ENCODE measurements at places on chromosomes 12 and 14.

DNA sequence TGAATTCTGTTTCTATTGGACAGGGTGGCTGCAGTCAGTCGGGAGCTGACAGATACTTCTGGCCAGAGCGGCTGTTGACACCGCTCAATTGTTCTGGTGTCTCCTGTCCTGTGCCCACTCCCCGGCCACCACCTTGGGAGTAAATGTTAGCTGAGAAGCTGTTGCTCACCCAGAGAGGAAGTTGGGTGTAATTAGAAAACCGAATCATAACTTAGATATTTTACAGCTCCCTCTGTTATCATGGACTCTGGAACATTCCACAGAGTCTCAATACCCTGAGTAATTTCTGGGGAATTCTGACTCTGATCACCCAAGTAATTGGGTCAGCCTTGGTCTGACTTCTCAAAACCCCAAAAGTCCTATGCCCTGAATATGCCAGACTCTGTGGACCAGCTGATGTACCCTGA, 58.3 kb upstream of the RFLNA start:
- DNase-seq = peak; percentile 96

DNA sequence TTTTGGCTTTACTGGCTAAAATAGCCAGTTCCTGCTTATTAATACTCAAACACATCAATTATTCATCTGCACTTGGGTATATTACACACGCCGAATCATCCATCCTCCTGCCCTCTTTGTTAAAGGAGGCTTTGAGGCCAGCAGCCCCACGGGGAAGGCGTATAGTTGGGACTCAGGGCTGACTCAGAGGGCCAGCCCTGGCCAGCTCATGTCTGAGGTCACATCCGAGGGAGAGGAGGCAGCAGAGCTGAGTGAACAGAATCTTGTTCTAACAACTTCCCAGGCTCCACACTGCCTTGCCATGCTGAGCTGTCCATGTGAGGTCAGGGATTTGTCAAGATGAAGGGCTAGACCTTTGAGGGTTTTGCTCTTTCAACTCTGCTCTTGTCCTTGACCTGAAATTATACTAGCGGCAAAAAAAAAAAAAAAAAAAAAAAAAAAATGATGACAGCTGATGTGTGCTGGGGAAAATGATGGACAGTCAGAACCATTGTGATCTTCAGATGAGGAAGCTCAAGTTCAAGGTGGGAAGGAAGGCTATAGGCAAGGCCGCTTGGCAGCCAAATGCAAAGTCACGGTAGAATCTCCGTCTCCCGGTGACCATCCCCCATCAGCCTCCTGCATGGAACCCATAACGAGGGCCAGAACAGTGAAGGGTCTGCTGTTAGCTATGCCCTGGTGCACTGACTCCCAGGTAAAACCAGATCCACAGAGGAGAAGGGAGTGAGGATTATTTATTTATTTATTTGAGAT, 12.5 kb upstream of the MARK3 start:
- DNase-seq = peak; percentile 87

DNA sequence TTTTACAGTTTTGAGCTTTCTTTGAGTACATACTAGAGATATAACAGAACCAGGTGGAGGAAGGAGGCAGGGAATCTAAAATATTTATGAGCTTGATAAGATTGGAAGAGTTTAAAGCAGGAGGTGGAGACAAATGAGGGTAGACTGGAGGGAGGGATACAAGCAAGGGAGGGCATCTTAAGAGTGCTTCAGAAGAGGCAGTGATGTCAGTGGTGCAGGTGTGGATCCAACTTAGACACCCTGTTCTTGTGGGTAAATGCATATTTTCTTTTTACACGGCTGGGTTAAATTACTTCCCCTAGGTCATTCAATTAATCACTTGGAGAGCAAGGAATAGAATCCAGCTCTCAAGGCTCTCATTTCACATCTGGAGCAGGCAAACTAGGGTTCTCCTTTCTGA, 146.1 kb upstream of the LRIG3 start:
- peak; percentile 91 for DNase-seq

DNA sequence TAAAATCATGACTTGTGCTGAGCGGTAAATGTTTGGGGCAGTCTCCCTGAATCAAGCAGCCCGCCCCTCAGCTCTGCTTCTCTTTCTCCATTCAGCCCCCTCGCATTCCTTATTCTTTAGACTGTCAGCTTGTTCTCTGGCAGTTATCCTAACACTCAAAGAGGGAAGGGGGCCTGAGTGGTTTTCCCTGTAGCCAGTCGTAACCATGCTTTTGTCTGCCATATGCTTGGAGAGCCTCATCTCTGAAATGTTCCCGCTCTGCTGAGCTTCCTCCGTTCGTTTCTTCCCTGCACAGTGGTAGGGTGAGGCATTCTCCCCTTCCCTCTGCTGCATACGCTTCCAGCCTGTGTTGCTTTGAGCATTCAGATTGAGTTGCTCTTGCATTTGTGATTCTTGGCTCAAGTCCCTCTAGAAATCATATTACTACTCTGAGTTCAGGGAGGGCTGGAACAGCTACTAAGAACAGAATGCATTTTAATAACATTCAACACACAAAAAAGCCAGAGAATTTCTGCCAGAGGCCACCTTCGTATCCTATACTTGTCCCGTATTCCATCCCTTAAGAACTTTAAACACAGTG, 119.7 kb downstream of the FBXL14 start:
- DNase-seq = peak; percentile 93

GRCh38 chr14:102430212-102430908, 67.6 kb downstream of the TECPR2 start:
- DNase-seq = no peak

GRCh38 chr14:74908861-74909341, 14.2 kb downstream of the RPS6KL1 start:
- DNase-seq = no peak

- no peak for DNase-seq
These were observed 75.8 kb upstream of the HOXC13 start for GRCh38 chr12:53862831-53863230.

DNA sequence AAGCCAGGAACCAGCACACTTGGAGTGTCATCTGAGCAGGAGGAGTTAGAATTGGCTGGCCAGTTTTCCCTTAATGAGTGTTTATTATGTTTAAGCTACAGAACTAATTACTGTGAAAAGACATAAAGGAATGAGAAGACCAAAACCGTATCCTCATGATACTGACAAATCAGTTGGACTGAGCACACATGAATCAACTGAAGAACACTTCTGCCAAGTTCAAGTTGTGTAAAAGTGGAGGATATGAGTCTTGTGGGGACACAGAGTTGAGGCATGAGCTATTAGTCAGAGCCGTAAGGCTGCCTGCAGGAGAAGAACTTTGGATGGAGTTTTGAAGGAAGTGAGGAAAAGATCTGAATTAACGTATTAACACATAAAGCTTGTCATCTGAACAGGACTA, 43.1 kb downstream of the HMGA2 start:
- DNase-seq = peak; percentile 96

DNA sequence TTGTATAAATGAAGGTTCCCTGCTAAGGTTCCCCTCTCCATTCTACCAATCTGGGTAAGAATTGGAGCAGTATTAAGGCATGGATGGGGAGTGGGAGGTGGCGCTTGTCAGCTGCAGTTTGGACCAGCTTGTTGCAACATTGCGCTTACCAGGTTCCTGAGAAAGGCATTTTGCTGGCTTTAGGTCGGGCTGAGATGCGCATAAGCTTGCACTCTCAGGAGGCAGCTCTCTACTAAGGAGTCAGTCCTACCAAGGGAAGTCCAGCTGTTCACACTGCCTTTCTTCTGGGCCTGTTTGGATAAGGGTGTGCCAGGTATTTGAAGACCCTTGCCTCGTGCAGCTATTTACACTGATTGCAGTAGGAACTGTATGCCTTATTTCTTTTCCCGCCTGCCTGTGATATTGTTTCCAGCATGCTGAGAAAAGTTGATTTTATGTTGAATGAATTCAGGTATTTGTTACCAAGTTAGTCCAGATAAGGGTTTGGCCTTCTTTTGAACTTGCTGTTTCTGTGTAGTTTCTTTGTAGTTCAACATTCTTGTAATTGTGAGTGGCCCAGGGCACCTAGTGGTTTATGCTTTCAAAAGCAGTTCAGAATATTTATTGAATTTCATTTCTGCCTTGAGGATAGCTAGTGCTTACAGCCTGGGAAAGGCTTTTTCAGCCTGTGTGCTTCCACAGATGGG, 2.6 kb downstream of the MLEC start:
- DNase-seq = peak; percentile 20

GRCh38 chr14:105865904-105866840, 339.8 kb downstream of the TMEM121 start:
- DNase-seq = no peak

- no peak for DNase-seq
These were observed 1.4 kb upstream of the RDH11 start for GRCh38 chr14:67697006-67697405.

- peak; percentile 33 for DNase-seq
These were observed at the start of gene CPM for GRCh38 chr12:68932961-68933893. Gene CPM, minus strand, starts transcription at chr12:68933171. Its CDS starts 334 bp downstream, at chr12:68932837.

- no peak for DNase-seq
These were observed 485 bp downstream of the PELI2 start for GRCh38 chr14:56118611-56119181.

DNA sequence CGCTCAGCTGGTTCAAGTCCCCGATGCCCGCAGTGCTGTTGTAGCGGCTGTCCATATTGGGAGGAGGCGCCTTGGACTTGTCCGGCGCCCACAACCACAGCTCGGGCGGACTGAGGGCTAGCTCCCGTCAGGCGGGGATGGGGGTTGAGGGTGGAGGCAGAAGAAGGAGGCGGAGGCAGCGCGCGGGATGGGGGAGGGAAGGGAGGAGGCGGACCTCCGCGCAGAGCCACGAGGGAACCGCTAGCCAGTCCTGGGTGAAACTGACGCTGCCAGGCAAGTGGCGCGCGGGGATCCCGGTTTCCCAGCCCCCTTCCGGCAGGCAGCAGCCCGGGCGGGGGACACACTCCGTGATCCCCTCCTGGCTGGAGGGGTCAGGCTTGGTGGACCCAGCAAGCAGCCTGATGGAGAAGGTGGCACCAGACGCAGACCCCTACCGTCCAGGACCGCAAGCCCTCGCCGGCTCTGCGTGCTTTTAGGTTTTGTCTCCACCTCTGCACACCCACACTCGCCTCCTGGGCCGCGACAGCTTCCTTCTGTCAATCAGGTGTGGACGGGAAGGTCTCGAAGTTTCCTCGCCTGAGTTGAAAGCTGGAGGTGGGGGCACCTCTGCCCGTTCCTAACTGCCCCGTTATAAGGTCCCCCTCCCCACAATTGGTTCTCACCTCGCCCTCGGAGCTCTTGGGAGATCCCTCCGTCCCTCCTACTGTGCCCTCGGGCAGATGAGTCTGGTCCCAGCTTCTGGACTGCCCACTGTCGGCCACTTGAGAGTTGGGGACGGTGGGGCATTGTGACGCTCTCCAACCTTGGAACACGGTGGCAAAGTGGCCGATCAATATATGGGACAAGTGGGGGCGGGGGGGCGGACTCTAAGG, at the start of gene CPNE8:
CPNE8 (minus strand) TSS at position 112 of the 872 bp plus-strand sequence; CDS start at position 55, 57 bp downstream.
- peak; percentile 68 for DNase-seq

DNA sequence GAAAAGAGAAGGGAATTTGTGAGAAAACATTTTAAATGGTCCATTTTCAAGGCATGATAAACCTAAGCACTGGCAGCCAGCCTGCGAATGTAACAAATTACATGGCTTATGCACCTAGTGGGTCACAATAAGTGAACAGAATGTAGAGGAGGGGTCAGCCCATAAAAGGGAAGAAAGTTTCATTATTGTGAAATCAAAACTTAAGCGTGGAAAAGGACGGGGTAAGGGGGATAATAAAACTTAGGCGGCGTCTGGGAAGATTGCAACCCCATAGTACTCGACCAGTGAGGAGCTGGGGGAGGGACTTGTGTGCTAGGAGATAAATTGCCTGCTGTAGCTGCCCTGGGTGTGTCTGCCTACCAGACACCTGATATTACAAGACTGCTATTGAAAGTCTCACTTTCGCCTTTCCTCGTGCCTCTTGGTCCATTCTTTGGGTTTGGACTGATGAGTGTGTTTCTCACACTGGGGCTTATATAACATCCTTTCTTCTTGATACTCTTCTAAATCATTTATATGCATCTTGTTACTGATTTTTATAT, 40.6 kb downstream of the ZDHHC17 start:
- no peak for DNase-seq

GRCh38 chr12:108379823-108380222, 40.7 kb upstream of the CMKLR1 start:
- no peak for DNase-seq

DNA sequence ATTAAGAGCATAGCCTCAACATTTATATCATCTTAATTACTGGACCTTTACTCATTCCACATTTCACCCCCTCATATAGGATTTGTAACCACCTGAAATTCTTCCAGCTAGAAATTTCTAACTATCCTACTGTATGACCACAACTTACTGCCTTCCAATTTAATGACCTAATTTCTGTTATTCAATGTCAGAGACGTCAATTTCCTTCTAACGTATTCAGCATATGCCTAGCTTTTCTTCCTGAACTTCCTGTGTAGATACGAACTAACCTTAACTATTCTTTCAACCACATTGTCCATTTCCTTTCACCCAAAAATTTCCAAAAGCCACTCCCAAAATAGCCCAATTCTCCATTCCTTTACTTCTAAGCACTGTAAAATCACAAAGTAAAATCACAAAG, 108.0 kb downstream of the EEA1 start:
- peak; percentile 7 for DNase-seq

DNA sequence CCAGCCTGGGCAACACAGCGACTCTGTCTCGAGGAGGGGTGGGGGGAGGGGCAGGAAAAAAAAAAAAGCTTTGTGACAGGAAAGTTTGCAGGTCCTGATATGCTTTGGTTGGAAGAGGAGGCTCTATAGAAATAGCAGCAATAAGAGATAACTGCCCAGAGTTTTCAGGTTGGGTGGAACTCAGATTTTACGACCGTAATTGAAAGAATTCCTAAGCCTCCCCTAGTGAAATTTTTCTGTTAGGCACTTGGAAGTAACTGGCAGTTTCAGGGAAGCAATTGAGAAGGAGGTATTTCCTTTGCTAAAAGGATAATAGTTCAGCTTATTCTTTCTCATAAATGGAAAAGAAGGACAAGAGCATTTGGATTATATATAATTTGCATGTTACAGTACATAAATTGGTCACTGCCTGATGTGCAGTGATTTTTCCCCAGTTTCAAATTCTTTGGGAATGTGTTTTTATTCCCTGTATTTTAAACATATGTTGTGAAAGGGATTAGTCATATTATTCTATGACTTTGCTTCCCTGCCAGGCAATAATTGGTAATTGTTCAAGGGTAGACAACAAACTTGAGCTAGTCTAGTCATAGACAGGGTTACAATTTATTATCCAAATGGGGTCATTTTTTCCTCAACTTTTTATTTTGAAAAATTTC, 452.8 kb downstream of the AEBP2 start:
- DNase-seq = no peak
